ENCODE measurements at places on chromosomes 5 and 9. TPM values are rescaled to one million over a fixed set of nuclear protein-coding genes. Genes with fewer than 3 reads are reported as not detected.

The LHX2 gene
- total RNA-seq: not detected

The WDR38 gene
- total RNA-seq: not detected

The HTR4 gene
- total RNA-seq: 0.76 TPM

The FOXI1 gene
- not detected for total RNA-seq

The LCN9 gene
- not detected for total RNA-seq

GRCh38 chr5:57855831-57856230 lies 373.2 kb upstream of the ACTBL2 start:
- H3K27ac ChIP-seq: no peak overlapping the region
- no peaks in the 10 kb centered on the region for H3K27me3 ChIP-seq
- no peak for DNase-seq
- no peak overlapping the region for H3K4me3 ChIP-seq
- H3K36me3 ChIP-seq: no peaks in the 10 kb centered on the region

GRCh38 chr5:179536676-179537075 lies 13.7 kb upstream of the RUFY1 start:
- H3K4me3 ChIP-seq: no peak overlapping the region
- no peak overlapping the region for H3K27ac ChIP-seq
- DNase-seq: no peak
- no peaks in the 10 kb centered on the region for H3K36me3 ChIP-seq
- no peaks in the 10 kb centered on the region for H3K4me1 ChIP-seq
- H3K27me3 ChIP-seq: no peaks in the 10 kb centered on the region

DNA sequence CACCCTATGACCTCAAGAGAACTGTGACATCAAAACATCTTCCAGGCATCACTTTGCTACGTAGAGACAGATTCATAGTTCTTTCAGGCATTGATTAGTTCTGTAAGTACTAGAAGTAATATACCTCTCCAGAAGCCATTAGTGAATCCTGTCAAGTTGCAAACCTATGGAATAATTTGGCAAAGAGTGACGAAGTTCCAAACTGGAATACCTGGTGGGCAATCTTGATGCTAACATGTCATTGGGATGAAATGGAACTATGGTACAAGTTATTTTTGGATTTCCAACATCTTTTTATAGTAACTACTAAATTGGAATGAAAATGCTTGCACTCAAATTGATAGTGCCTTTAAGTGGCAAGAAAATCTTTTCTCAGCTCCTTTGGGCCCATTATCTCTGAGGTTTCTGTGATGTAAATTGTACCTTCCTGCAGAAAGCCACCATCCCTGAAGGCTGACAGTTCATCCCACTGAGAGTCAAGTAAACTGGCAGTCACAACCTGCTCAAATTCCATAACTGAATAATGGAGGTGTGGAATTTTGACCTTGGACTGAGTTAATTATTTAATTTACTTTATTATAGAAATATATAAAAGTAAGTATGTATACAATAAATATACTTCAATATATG lies 435.5 kb downstream of the DTWD2 start:
- DNase-seq: no peak
- H3K27ac ChIP-seq: no peak overlapping the region
- no peaks in the 10 kb centered on the region for H3K27me3 ChIP-seq
- no peaks in the 10 kb centered on the region for H3K36me3 ChIP-seq

DNA sequence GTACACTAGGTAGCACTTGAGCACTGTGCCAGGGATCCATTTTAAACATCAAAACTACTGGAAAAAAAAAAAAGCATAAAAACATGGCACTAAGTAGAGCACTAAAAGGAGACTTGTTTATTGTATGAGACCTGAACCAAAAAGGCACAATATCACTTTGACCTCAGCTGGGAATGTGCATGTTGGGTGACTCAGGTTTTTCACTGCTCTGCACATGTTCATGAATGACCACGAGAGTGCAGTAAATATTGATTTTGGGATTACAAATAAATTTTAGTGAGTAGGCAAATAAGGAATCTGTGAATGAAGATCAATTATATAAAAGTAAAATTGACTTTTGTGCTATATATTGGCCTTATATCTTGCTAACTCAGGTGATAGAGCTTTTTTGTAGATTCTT lies 11.8 kb downstream of the RMI1 start:
- H3K27ac ChIP-seq: no peak overlapping the region
- H3K4me1 ChIP-seq: no peaks in the 10 kb centered on the region
- DNase-seq: no peak
- no peaks in the 10 kb centered on the region for H3K36me3 ChIP-seq
- H3K27me3 ChIP-seq: no peaks in the 10 kb centered on the region

DNA sequence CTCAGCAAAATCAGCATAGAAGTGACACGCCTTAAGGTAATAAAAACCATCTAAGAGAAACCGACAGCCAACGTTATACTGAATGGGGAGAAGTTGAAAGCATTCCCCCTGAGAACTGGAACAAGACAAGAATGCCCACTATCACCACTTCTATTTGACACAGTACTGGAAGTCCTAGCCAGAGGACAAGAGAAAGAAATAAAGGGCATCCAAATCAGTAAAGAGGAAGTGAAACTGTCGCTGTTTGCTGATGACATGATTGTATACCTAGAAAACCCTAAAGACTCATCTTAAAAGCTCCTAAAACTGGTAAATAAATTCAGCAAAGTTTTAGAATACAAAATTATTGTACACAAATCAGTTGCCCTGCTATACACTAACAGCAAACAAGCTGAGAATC lies 393.3 kb downstream of the KIF4B start:
- H3K36me3 ChIP-seq: no peaks in the 10 kb centered on the region
- H3K4me1 ChIP-seq: peaks cover 10% of the 10 kb centered on the region

- no peaks in the 10 kb centered on the region for H3K27me3 ChIP-seq
- no peak overlapping the region for H3K27ac ChIP-seq
- DNase-seq: no peak
- peaks cover 38% of the 10 kb centered on the region for H3K36me3 ChIP-seq
- no peaks in the 10 kb centered on the region for H3K4me1 ChIP-seq
Observed at GRCh38 chr5:150394912-150395687, 17.6 kb downstream of the CD74 start.
